Stimulated activated naive CD4-positive, alpha-beta T cell (primary cell): ENCODE measurements at places on chromosomes 3 and 15.

- no peak for DNase-seq
These were observed 140.5 kb upstream of the TBL1XR1 start for GRCh38 chr3:177337541-177338331.

- DNase-seq: no peak
These were observed 1166.1 kb upstream of the GBE1 start for GRCh38 chr3:82927309-82928253.

GRCh38 chr3:46314517-46314916 lies 39.4 kb upstream of the CCR2 start:
- DNase-seq: no peak

- DNase-seq: no peak
These were observed 16.8 kb upstream of the LRRN1 start for GRCh38 chr3:3782457-3782856.

GRCh38 chr3:177615015-177615414 lies 417.7 kb upstream of the TBL1XR1 start:
- DNase-seq: no peak
